ENCODE measurements at places on chromosomes 1 and 21. TPM values are rescaled to one million over a fixed set of nuclear protein-coding genes. Genes with fewer than 3 reads are reported as not detected.

DNA sequence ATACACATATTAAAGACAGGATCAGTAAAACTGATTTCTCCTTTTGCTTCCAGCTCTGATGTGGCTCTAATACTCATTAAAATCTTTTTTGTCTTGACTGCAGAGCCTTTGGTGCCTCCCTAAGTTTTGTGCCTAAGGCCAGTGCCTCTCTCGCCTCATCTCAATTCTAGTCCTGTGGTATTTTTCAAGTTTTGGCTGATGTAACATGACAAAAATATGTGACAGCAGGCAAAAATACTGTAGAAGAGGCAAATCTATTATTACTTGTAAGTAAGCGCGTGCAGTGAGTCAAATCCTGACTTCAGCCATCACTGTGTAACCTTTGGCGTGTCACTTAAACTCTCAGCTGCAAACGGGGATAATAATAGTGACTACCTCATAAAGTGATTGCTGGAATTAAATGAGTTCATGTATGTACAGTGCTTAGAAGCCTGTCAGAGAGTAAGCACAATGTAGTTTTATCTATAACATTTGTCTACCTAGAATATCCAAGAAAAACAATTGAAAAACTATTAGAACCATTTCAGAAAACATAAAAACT is 74.0 kb downstream of the MAB21L3 start:
- no peak for DNase-seq

GRCh38 chr1:32702599-32703478 is at the start of gene SYNC:
SYNC (minus strand) TSS chr1:32702770; CDS start chr1:32702660, 110 bp downstream.
- no peak for DNase-seq

- no peak for DNase-seq
Observed at GRCh38 chr1:163308811-163309210, 12.9 kb upstream of the NUF2 start.

Gene FAAP20
- 103 TPM for total RNA-seq
